ENCODE measurements at places on chromosomes 1 and 21.

GRCh38 chr1:7929637-7930036, 11.0 kb downstream of the TNFRSF9 start:
- no peak for DNase-seq

GRCh38 chr1:24282491-24282890, 36.7 kb upstream of the GRHL3 start:
- no peak for DNase-seq

GRCh38 chr1:111351700-111352099, 61.0 kb downstream of the CHIA start:
- DNase-seq = no peak

DNA sequence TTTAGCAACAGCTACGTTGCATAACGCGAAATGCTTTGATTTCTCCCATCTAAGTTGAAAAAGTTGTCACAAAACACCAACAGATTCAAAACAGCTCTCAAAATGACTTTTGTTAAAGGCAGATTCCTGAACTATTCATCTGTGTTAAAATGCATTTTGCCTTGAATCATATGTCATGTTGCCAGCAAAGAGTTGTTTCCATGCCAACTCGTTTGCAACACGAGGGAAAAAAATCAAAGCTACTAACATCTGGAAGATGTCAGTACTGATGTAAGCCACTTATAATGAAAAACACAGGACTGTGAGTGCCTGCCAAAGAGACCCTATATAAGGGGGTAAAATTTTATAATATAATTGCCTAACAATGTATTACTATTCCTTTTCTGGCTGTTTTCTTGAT, 182.7 kb upstream of the PTBP2 start:
- no peak for DNase-seq

DNA sequence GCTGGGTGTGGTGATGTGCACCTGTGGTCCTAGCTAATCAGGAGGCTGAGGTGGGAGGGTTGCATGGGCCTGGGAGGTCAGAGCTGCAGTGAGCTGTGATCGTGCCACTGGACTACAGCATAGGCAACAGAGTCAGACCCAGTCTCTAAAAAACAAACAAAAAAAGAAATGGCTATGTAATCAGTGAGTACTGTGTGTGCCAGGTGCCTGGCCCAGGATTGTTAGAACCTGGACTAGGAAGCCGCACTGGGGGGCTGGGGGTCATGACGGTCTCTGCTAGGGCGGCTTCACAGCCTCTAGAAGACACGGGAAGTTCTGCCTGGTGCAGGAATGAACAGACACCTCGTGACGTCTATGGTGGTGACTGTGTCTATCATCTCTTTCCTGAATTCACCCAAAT, 8.5 kb downstream of the TMEM9 start:
- DNase-seq = no peak

DNA sequence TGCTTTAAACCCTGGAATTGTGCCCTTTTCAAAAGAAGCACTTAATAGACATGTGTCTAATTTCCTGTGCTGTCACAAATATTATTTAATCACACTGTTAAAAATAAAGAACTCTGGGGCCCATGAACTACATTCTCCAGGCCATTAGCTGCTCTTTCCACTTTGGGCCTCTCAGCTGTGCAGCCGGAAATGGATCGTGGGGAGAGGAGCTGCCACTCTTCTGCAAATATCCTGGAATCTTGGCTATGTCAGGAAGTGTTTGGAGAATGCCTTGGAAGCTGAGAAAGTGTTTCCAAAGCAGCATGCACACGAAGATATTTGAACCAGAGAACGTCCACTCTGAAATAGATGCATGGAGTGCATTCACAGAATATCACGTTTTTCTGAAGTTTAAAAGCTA, 27.5 kb upstream of the VPS26C start:
- DNase-seq = no peak

DNA sequence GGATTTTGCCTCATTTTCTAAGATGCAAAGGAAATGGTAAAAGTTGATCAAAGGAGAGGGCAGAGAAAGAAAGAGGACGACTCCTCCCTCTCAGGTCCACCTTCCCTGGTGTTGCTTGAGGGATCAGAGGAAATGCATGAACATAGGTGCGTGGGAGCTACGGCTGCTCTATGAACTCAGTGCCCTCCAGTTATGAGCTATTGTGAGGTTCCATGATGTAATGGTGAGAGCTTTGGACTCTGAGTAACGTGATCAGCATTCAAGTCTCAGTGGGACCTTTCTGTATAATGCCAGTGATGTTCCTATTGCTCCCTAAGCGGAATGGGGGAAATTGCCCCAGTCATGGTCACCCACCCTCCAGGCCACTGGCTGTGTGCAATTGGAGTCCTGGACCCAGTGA, 25.9 kb upstream of the NBPF3 start:
- DNase-seq = no peak

- no peak for DNase-seq
Observed at GRCh38 chr1:197600751-197601150, 174.5 kb downstream of the DENND1B start.

GRCh38 chr1:100868364-100868995, 26.2 kb downstream of the EXTL2 start:
- DNase-seq = no peak

GRCh38 chr1:178560871-178561376, 48.0 kb downstream of the TEX35 start:
- DNase-seq = peak; percentile 50

GRCh38 chr1:201912832-201913231, 24.1 kb downstream of the SHISA4 start:
- DNase-seq = no peak

GRCh38 chr1:25774206-25774803, 25.7 kb upstream of the SELENON start:
- DNase-seq = no peak

- no peak for DNase-seq
Observed at GRCh38 chr21:15651172-15651571, 78.6 kb upstream of the USP25 start.

DNA sequence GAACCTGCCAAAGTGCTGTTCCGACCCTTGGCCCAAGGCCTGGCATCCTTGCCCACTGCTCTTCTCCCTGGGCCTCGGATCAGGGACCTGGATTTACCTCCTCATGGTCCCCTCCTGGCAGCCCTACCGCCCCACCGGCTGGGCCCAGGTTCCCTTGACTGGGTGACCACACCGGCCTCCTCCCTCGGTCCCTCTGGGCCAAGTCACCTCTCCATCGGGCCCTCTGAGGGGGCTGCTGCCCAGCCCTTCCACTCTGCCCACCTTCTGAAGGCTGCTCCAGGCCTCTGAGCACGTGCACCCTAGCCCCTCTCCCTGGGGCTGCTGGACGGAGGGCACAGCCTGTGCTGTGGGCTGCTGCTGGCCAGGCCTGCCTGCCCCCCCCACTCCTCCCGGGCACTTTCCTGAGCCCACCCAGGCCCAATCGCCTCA, 9.3 kb upstream of the MMEL1 start:
- DNase-seq = no peak

DNA sequence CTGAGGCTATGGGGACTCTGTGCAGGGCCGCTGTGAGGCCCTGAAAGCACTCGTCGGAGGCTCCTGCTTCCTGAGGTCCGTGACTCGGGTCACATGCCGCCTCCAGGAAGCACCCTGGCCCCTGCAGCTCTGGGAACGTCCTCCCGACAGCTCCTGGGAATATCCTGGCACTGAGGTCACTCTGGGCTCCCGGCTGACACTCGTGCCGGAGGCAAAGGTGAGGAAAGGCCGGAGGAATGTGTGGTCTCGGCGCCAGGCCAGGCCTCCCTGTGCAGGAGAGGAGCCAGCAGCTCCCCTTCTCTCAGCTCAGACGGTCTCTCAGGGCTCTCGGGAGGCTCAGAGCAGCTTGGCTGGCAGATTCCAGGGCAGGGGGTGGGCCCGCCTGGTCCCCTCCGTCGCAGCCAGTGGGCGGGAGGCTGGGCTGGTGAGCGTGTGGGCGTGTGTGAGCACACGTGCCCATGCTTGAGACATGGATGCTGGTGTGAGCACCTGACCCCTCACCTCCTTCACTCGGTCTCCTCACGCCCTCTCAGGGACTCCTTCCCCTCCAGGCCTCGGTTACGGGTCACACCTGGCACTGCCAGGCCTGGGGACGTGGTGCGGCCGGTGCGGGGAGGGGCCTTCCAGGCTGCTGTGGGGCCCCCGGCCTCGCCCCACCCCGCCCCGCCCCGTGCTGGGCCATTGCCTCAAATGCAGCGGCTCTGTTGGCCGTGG, 5.5 kb upstream of the RNF223 start:
- no peak for DNase-seq

DNA sequence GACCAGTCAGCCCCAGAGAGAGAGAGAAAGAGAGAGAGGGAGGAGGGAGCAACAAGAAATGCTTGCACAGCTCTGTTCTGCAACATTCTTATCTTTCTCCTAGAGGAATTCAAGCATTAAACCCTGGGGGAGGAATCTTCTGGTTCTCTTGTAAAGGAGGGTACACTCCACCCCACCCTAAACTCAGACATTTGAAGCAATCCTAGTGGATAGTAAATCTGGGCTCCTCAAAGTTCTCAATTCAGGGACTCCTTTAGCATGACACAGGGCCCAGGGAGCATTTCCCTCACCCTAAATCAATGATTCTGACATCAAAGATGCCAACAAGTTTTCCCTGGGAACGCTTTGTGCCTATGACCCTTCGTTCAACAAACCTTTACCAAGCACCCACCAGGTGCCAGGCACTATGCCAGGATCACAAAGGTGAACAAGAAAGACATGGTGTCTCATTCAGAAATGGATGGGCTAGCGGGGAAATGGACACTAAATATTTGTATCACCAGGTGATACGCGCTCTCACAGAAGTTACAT, 11.9 kb upstream of the CAPN2 start:
- DNase-seq = no peak

- DNase-seq = no peak
Observed at GRCh38 chr1:180503280-180503862, 994 bp upstream of the ACBD6 start.

DNA sequence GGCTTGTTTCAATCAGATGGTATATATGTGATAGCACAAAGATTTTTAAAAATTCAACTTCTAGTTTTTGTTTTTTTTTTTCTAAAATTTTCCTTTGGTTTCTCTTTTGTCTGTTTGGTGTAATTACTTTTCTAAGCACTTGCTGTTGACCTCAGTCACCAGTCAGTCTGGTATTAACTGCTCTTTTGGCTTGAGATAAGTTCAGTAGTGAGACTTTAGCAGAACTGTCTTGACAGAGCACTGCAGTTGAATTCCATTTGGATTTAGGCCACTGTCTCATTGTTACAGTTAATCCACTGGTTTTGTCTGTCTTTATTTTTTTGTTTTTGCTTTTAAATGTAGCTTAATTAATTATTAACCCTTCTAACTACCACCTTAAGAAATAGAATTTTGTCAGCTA, 36.2 kb downstream of the OSBPL9 start:
- DNase-seq = no peak

GRCh38 chr1:42739753-42740700, at the start of gene CLDN19:
Gene CLDN19 (minus strand): TSS chr1:42740236. CDS start chr1:42740063, 173 bp downstream.
- no peak for DNase-seq

DNA sequence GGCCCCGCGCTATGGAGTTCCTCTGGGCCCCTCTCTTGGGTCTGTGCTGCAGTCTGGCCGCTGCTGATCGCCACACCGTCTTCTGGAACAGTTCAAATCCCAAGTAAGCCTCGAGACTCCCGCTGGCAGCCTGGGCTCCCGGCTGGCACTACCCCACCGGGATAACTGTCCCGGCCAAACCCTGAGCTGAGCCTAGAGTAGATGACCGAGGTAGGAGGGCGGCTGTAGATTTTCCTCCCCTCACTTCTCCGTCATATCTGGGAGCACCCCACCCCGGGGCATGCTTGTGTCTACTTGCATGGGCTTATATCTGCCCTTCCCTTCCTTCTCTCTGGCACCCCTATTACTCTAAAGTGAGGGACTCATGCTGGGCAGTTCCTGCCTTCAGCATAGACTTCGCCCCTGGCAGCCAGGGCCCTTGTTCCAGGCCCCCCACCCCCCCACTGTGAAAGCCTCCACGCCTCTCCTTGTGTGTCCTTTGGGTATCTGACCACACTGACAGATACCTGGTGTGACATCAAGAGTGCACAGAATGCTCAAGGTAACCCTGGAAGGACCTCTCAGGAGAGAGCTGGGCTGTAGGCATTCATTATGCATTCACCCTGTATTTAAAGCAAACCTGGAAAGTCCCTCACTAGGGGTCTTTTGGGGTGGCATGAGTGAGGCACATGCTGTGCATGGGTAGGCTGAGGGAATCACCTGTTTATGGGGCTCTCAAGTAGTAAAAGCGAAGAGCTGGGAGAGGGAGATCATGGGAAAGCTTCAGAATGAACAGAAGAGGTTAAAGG, 485 bp downstream of the EFNA1 start:
- no peak for DNase-seq

DNA sequence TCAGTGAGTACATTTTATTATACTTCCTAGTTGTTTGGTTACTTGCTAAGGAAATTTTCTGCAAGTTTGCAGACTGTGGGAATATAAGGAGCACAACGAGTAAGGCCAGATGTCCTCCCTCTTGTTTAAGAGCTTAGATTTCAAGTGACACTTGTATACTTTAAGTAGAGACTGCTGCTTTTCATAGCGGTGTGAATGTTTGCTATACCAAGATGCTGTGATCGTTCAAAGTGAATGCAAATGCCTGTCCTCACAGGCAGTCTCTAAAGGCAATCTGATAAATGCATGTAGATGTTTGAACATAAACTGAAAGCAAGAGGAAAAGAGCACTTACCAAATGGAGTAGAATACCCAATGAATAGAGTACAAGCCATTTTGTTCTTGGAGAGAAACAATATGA, 226.4 kb downstream of the NRIP1 start:
- DNase-seq = no peak

GRCh38 chr21:43331962-43332828, 94.7 kb downstream of the SIK1 start:
- no peak for DNase-seq

DNA sequence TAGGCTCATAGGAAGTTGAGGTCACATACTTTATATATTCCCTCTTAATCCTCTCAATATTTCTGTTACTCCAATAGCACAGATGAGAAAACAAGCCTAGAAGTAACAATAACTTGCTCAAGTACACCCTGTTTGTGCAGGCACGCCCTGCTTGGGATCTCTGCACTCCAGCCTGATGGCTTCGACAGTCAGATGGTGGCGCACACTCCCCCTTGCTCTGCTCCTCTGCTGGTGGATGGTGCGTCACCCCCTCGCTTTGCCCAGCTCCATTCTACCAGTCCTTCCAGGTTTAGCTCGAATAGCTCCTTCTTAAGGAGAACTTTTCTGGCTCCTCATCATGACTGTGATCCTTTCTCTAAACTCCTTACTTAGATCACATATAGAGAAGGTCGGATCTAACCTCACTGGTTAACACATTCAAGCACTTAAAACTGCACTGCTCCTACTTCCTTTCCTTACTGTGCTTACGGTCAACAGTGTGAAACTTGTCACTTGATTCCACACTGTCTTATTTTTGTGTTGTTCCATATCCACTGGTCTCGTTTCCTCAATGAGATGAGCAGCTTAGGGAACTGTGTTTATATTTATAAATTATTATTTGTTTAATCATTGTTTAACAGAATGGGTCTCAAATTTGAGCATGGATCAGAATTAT, 3.0 kb downstream of the TSPAN2 start:
- no peak for DNase-seq

Data from coronary artery (tissue), 2 donors.